ENCODE measurements at places on chromosomes 12 and 14.

GRCh38 chr12:95700316-95700785 lies 90.2 kb downstream of the NTN4 start:
- DNase-seq, result no peak

DNA sequence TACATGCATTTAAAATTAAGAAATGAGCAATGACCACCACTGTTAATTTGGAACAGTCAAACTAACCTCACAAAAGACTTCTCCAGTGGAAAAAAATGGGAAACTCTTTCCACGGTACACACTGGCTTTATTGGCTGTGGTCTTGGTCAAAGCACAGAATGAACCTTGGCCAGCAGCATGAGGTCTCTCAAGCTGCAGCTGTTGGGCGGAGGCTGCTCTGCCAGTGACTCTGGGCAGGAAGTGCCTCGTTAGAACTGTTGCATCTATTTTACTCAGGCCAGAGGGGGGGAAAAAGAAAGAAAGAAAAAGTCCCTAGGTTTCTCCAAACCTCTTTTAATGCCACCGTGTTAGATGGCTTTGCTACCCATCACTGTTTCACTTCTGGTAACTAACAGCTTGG lies 279.8 kb upstream of the DIO2 start:
- no peak for DNase-seq

DNA sequence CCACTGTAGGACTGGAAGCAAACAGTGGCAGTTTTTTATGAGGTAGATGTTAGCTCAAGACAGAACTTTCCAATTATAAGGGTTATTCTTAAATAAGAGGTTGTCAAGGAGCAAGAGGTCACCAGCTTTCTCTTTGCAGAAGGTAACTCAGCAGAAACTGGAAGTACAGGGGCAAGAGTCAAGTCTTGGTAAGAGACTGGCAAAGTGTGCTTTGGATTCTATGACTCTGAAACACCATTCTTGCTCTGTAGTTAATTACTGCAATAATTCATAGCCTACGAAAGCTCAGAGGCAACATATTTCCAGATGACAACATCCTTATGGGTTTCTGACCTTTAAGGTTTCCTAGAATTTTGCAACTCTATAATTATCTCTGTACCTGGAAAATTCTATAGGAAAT lies 51.3 kb downstream of the RMST start:
- DNase-seq, result no peak

DNA sequence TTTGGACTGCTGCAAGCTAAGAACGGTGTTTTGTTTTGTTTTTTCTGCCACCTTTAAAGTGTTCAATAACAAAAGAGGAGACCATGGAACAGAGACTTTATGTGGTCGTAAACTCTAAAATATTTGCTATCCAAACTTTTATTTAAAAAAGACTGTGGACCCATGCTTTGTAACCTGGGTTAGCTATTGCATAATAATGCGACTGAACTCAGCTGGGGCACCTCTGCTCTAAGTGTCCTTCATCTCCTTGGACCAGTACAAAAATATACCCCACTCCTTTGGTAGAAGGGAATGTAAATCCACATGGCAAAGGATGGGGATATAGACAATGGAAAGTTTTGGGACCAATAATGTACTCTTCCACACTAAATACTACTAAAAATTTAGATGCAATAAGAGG lies 65.5 kb downstream of the GPATCH2L start:
- DNase-seq, result no peak

- DNase-seq, result no peak
Measured at GRCh38 chr12:132003846-132004245, 54.1 kb downstream of the EP400 start.

Data from stimulated activated CD8-positive, alpha-beta memory T cell treated with anti-CD3 and anti-CD28 coated beads, Interleukin-7, amount 100 ng/mL, for 1 hour (primary cell).